ENCODE measurements at places on chromosomes 11 and 22. TPM values are rescaled to one million over a fixed set of nuclear protein-coding genes. Genes with fewer than 3 reads are reported as not detected.

POU2AF3 gene
- not detected for polyA plus RNA-seq

LRP5 gene
- polyA plus RNA-seq, result 2.1 TPM

SELENOM gene
- polyA plus RNA-seq, result 537 TPM

SLC22A8 gene
- polyA plus RNA-seq, result not detected

OR8G5 gene
- polyA plus RNA-seq, result not detected

TECTA gene
- polyA plus RNA-seq, result 0.08 TPM

SCUBE2 gene
- polyA plus RNA-seq, result 1.3 TPM

MIOX gene
- 0.16 TPM for polyA plus RNA-seq

OTOG gene
- polyA plus RNA-seq, result not detected

PATE2 gene
- polyA plus RNA-seq, result not detected

MB gene
- 0.47 TPM for polyA plus RNA-seq

MIAT gene
- 0.05 TPM for polyA plus RNA-seq

NUP98 gene
- 25.6 TPM for polyA plus RNA-seq

RIBC2 gene
- 1.3 TPM for polyA plus RNA-seq

TYR gene
- not detected for polyA plus RNA-seq

IFITM10 gene
- 0.53 TPM for polyA plus RNA-seq

MRGPRX3 gene
- polyA plus RNA-seq, result not detected

LAYN gene
- polyA plus RNA-seq, result 127 TPM

TUB gene
- 3.3 TPM for polyA plus RNA-seq

PIH1D2 gene
- polyA plus RNA-seq, result 2.3 TPM

MPPED2 gene
- polyA plus RNA-seq, result not detected

KIRREL3 gene
- 17.5 TPM for polyA plus RNA-seq

CCDC88B gene
- 3.1 TPM for polyA plus RNA-seq

B4GAT1 gene
- 26.0 TPM for polyA plus RNA-seq

SEZ6L gene
- polyA plus RNA-seq, result 0.19 TPM

LYVE1 gene
- polyA plus RNA-seq, result not detected

KDM4E gene
- polyA plus RNA-seq, result not detected

C11orf65 gene
- polyA plus RNA-seq, result 1.1 TPM

CBLIF gene
- not detected for polyA plus RNA-seq

NLRP6 gene
- not detected for polyA plus RNA-seq

MMP12 gene
- polyA plus RNA-seq, result 0.19 TPM

P4HA3 gene
- 30.6 TPM for polyA plus RNA-seq

CHRDL2 gene
- not detected for polyA plus RNA-seq
